ENCODE measurements at places on chromosomes 7 and 10.

GRCh38 chr7:43220250-43220649 lies 107.8 kb downstream of the HECW1 start:
- DNase-seq: no peak

- no peak for DNase-seq
Measured at GRCh38 chr7:4352069-4352468, 330.0 kb upstream of the FOXK1 start.

DNA sequence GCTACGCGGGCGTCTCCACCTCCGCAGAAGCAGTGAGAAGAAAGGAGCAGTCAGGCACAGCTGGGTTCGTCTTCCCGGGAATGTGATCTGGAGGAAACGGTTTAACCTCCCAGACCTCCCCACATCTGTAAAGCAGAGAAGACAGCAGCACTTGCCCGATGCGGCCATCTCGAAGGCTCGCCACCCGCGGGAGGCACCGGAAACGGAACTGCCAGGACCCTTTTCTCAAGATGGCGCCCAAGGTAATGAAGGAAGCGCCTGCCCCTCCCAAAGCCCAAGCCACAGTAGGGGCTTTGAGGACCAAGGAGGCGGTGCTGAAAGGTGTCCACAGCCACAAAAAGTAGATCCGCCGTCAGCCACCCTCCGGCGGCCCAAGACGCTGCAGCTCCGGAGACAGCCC lies 41.7 kb downstream of the ASB13 start:
- DNase-seq: no peak

DNA sequence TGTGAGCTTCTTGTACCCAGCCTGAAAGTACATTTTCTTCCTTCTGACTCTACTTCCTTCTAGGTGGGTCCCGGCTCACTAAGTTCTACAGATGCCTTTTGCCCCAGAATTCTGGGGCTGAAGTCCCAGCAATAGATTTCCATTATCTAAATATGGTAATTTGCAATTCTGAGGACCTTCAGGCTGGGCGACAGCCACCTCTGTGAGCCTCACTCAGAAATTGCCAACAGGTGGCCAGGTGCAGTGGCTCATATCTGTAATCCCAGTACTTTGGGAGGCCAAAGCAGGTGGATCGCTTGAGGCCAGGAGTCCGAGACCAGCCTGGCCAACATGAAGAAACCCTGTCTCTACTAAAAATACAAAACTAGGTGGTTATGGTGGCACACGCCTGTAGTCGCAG lies 23.7 kb downstream of the CREM start:
- DNase-seq: no peak

DNA sequence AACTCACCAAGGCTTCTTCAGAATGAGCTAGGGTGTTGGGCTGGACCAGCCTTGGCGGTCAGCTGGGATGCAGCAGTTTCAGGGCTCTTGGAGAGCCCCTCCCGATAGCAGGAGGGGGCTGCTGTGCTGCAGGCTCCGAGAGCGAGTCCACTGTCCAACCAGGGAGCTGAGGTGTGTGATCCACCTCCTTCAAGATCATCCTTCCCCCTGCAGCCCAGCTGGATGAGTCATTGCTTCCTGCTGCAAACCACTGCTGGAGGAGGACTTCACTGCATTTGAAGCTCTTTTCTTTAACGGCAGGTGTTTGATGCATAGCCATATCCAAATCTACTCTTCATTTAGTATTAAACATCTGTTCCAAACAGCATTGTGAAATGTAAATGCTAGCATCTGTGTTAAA lies 54.2 kb upstream of the EBF3 start:
- DNase-seq: no peak

GRCh38 chr7:12590559-12590958 lies 20.0 kb downstream of the SCIN start:
- no peak for DNase-seq

- no peak for DNase-seq
Measured at GRCh38 chr7:53604201-53604600, 568.8 kb downstream of the POM121L12 start.

- no peak for DNase-seq
Measured at GRCh38 chr7:28718055-28718481, 240.1 kb downstream of the TRIL start.

GRCh38 chr7:31935124-31936054 lies 134.8 kb downstream of the PDE1C start:
- no peak for DNase-seq

DNA sequence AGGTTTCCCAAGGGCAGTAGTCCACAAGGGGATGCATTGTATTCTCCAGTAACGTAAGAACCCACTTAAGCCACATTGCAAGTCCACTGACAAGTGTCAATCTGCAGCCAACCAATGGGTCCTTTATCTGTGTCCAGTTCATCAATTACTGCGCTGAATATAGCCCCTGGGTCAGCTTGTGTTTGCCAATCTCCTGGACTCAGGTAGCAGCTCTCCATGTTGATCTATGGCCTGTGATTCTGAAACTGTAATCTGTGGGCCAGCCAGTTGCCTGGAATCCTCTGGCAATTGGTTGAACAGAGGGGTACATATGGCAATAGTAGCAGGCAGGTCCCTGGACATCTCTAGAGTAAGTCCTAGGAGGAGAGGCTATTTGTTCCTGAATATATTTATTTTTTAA lies 8.8 kb upstream of the TMEM248 start:
- DNase-seq: no peak

DNA sequence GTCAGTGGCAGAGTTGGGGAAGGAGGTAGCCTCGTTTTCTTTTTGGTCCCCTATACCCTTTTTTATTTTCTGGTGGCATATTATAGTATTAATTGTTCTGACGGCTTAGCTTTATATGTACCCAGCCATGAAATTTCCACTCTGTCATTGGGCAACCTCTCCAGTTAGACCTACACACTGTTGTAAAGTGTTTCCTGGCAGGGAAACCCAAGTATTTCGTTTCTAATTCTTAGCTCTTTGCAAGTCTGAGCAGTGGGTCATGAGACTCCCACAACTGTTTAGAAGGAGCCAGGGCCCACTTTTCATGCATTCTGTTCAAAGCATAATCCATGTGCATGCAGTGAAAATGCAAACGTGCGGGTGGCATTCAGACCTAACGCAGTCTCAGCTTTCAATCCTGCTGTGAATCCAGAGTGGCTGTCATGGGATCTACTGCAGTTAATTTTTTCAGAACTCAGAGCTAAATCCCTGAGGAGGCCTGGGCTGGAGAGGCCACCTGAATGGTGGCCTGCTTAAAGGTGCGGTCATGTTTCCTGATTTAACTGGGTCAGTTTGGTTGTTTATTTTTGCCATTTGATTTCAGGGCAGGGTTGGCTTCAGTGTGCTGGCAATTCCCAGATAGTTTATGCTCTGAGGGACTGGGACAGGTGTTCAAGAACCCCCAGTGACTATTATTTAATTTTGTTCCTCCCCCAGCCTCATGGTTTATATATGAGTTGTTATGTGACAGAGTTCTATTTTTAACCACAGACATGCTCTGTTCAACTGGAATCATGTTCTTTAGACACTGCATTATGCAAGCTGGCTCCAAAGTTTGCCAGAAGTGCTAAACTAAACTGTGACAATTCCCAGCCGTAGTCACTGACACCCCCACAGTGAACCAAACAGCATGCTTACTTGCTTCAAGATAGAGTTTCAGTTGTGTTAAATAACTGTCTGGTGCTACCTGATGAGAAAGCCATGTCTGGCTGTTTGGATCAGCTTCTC lies 27.4 kb upstream of the SYPL1 start:
- no peak for DNase-seq

DNA sequence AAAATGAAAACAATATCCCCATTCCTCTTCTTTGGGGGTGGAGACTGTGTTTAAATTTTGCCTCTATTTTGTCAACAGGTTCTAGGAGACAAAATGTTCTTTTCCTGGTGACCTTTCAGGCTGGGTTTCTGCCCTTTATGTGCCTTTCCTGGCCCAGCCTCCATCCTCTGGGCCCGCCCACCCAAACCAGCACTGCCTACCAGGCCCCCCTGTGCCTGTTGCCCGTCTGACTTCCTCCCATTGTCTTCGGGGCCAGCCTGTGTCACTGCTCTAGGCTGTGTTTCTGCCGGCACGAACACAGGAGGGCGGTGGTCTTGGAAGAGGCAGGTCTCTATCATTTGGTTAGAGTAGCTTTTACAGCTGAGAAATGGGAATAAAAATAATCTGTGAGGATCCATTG lies 13.9 kb downstream of the TSPAN14 start:
- DNase-seq: no peak

GRCh38 chr10:93938140-93938539 lies 44.4 kb downstream of the SLC35G1 start:
- no peak for DNase-seq

DNA sequence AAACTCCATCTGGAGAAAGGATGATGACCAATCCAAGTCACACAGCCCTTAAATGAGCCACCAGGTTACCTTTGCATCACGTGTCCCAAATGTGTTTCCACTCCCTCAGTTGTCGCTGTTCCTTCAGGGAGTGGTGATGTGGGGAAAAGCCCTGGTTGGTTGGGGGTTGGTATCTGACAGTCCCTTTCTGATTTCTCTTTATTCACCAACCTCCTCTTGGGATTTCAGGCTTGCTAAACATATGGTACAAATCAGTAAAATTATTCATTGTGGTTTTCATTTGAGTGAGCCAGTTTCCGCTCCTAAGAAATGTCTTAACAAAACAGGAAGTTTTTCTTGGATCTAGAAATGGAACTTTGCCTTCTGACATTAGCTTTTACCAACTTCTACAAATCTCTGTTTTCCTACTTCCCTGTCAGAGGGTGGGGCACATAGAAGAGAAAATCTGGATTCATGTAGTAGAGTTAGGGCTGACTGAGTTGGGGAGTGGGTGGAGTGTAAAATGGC lies 40.0 kb upstream of the KMT2E start:
- no peak for DNase-seq

- no peak for DNase-seq
Measured at GRCh38 chr7:48421357-48421756, 250.1 kb downstream of the ABCA13 start.

DNA sequence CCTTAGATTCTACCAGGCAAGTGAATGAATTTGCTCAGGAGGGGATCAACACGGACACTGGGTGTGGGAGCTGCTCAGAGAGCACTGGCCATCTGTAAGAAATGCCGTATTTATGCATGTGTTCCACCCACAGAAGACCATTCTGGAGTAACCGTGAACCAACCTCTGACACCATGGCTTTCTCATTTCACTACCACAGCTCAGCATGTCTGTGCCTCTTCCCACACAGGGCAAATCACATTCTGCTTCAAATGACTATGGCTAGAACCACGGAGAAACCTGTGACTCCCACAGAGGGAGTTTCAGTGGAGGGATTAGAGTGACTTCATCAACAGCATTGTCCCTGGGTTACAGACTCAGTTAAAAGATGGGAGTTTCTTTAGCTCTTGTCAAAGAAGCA lies 893.4 kb downstream of the XPNPEP1 start:
- DNase-seq: no peak

GRCh38 chr7:22193450-22193983 lies 163.4 kb downstream of the RAPGEF5 start:
- DNase-seq: no peak

DNA sequence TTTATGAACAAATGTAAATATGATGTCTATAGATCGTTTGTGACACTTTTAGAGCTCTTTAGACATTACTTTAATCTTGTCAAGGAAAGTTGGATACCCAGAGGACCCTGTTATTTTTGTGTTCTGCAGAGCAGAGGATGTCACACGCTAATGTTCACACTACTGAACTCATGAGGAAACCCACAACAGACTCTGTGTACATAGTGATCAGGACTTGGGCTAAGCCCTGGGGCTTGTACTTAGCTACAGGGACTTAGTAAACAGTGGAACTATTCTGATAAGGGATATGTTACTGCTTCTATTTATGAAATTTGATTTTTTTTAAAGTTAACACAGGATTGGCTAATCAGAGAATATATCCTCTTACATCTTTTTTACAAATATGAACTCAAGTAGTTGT lies 36.1 kb upstream of the ZNF518A start:
- no peak for DNase-seq

- no peak for DNase-seq
Measured at GRCh38 chr10:79321951-79322350, 25.3 kb upstream of the PPIF start.

DNA sequence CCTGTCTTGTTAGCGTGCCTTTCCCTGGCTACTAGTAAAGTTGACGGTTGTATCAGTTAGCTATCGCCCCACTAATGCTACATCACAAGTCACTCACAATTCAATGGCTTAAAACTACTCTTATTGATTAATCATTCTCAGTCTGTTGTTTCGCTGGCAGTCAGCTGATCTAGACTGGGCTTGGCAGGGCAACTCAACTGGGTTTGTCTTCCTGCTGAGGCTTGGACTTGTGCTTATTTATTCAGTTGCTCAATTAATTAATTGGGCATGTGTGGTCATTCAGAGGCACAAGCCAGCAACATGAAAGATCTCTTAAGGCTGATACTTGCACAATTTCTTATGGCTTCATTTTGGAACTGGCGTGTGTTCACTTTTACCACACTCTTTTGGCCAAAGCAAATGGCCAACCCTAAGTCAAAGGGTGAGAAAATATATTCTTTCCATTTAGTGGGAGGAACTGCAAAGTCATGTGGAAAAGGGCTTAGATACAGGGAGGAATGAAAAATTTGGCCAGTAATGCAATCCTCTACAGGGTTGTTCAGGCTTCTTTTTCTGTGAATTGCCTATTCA lies 333.5 kb downstream of the GPR37 start:
- DNase-seq: no peak

GRCh38 chr7:44849885-44850544 lies 2.1 kb upstream of the H2AZ2 start:
- no peak for DNase-seq

GRCh38 chr7:85730012-85730411 lies 543.2 kb upstream of the SEMA3D start:
- DNase-seq: no peak

GRCh38 chr7:121259826-121260225 lies 69.0 kb upstream of the WNT16 start:
- DNase-seq: no peak

GRCh38 chr10:30750971-30751677 lies 121.6 kb upstream of the LYZL2 start:
- no peak for DNase-seq

- no peak for DNase-seq
Measured at GRCh38 chr7:79454361-79454960, 994 bp upstream of the MAGI2 start.

DNA sequence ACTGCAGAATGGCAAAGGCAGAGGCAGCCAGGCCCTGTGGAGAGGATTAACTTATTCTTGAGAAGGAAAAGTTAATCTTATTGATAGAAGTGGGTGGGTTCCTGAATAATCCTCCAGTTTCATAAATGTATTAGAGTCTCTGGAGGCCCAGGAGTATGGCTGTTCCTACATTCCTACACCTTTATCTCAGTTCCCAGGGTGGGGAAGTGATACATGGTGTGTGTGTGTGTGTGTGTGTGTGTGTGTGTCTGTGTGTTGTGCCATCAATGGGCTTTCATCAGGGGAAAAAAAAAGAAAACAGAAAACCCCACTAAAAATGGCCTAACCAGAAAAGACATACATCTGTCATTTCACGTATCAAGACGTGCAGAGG lies 22.0 kb upstream of the GSDME start:
- no peak for DNase-seq

Measured in cortex of kidney (tissue), 1 donor.